Bronchial epithelial cell (primary cell): ENCODE measurements at places on chromosomes 4 and X. TPM values are rescaled to one million over a fixed set of nuclear protein-coding genes. Genes with fewer than 3 reads are reported as not detected.

The LIMCH1 gene
- total RNA-seq: 5.2 and 6.8 TPM in 2 replicates

DNA sequence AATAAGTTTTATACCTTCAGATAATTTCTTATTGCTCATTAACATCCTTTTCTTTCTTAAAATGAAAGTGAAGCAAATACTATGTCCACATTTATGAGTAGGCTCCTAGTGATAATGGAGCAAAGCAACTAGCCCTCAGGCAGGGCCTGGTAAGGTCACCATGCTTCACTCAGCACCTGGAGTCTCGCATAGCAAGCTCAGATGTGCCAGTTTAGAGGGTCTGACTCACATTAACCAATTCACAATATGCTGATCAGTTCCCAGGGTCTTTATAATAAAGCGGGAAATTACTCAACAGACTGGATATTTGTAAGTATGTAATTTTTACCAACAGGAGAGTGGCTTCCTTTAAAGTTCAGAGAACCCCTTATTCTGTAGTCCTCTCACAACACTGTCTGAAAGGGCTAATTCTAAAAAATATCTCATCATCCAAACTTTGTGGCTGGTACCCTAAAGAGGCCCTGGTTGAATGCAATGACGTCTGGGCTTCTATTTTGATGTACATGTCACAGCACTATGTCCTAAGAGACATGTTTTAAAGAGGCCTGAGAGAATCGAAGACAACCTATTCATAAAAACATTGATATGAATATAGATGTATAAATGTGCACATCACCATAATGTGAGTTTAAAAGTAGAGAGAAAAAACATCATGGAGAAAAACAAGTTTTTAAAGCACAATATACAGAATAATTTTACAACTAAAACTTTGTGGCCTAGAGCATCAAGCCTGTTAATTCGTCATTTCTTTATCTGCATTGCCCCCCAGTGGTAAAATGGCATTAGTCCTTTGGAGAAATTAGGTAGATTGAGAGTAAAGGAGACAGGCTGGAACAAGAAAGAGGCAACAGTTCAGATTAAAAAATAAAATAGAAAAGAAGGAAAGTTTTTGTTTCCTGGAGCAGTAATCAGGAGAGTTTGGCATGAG is 44.3 kb downstream of the IL21 start:
- DNase-seq: peak; percentile 52

DNA sequence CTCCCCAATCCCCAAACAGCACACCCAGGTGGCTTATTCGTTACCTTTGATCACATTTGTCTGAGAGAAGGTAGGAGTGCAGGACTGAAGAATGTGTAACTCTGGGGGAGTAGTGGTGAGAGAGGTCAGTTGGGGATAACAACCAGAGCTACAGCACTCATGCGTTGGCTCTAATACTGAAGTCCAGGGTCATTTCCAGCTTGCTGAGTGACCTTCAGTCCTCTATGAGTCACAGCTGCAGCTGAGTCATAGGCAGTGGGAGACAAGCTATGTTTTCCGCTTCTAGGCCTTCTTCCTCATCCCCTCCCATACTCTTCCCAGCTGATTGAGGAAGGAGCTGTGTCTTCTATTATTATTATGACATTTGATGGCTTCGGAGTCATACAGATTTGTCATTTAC is 31.6 kb upstream of the CT47C1 start:
- DNase-seq: peak; percentile 54

GRCh38 chr4:7708981-7709380 is 230.7 kb downstream of the AFAP1 start:
- DNase-seq: no peak

The FHIP1A gene
- total RNA-seq: 20.8 and 25.2 TPM in 2 replicates

GRCh38 chr4:99824070-99824599 is 7.5 kb downstream of the DAPP1 start:
- no peak for DNase-seq

- no peak for DNase-seq
Observed at GRCh38 chr4:73762409-73762808, 22.0 kb downstream of the CXCL8 start.

- peak; percentile 58 for DNase-seq
Observed at GRCh38 chr4:71609167-71609566, 174.7 kb downstream of the GC start.

DNA sequence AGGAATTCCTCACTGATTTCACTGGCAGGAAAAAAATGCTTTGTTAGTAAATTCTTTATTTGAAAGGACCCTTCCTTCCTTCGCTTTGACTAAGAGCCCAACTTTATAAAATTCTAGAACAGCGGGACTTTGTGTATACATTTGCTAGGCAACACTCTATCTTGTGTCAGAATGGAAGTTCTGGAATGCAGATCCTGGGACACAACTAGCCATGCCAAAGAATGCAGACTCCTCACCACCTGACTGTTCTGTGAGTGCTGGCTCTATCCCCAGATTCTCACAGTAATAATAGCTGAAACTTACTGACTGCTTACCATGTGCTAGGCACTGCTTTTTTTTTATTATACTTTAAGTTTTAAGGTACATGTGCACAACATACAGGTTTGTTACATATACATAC is 73.3 kb upstream of the ZDHHC15 start:
- no peak for DNase-seq

The AMER1 gene
- total RNA-seq: 1.5 and 1.6 TPM in 2 replicates

GRCh38 chrX:153626025-153626633 is 20.9 kb upstream of the DUSP9 start:
- no peak for DNase-seq

GRCh38 chrX:16910376-16910775 is 36.1 kb upstream of the REPS2 start:
- no peak for DNase-seq

GRCh38 chr4:162163892-162164759 is at the start of gene FSTL5:
FSTL5 (minus strand) TSS chr4:162164000; CDS start chr4:162111396, 52,604 bp downstream.
- DNase-seq: peak; percentile 60

DNA sequence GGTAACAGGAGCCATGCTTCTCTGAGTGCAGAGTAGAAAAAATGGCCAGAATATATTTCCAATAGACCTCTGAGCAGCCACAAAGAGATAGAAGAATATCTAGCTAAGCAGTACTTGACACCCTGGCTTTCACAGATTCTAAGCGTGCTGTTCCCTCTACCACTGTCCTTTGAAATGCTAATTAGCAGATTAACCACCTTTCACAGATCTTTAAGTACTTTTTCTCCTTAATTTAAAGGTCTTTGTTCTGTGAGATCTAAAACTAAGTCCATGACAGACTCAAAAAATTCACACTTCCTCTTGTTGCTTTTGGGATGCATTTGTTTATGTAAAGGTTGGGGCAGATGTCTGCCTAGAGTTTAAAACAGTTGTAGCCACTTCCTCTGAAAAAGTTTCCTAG is 28.3 kb upstream of the MAGEC2 start:
- DNase-seq: no peak

- peak; percentile 43 for DNase-seq
Observed at GRCh38 chr4:121192480-121192879, 28.4 kb upstream of the TNIP3 start.

GRCh38 chr4:186068581-186069348 is at the start of gene TLR3:
TLR3 (plus strand) TSS chr4:186069156; CDS start chr4:186076620, 7,464 bp downstream.
- peak; percentile 38 for DNase-seq

The TEX13D gene
- total RNA-seq: not detected in 2 replicates

The PALLD gene
- total RNA-seq: 69.2 and 92.7 TPM in 2 replicates

The IL9R gene
- total RNA-seq: 0.13 TPM in 1 of 2 replicates, not detected in the other

DNA sequence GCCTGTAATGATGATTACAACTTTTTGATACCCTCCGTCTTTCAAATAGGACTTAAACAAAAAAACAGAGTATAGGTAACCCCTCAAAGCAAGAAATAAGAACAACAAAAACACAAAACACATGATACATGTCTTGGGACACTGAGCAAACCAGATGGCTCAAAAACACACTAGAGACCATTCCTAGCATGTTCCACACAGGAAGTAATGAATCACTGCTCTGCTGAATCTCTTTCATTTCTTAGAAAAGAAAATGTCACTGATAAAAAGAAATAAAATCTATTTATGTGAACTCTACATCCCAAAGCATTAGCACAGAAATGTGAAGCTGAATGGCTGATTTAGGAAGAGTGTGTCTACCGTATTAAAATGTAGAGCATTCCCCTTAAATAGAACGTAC is 134.5 kb upstream of the IL15 start:
- DNase-seq: peak; percentile 48

DNA sequence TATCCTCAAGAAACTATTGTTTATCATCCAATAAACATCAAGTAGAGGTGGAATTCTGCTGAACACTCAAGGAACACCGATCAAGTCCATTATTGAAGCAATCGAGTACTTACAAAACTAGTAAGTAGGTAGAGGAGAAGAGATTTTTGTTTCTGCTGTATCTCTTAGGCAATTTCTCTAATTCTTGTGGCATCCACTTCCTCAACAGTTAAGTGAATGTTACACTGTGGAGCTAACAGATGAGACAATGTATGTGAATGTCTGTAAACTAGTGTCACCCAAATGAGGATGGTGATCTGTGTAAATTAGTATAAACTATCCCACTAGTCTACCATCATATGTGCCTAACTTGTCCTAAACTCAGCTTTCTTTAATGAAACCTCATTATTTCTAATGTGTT is 261.6 kb downstream of the ARHGAP24 start:
- no peak for DNase-seq

The EREG gene
- total RNA-seq: 30.7 and 31.1 TPM in 2 replicates

- peak; percentile 83 for DNase-seq
Observed at GRCh38 chr4:154528869-154529268, 21.3 kb downstream of the PLRG1 start.

DNA sequence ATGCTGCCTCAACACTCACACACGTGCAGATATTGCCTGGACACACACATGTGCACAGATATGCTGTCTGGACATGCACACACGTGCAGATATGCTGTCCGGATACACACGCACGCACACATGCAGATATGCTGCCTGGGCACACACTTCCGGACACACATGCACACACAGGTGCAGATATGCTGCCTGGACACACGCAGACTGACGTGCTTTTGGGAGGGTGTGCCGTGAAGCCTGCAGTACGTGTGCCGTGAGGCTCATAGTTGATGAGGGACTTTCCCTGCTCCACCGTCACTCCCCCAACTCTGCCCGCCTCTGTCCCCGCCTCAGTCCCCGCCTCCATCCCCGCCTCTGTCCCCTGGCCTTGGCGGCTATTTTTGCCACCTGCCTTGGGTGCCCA is 14.7 kb downstream of the FGFRL1 start:
- peak; percentile 65 for DNase-seq

DNA sequence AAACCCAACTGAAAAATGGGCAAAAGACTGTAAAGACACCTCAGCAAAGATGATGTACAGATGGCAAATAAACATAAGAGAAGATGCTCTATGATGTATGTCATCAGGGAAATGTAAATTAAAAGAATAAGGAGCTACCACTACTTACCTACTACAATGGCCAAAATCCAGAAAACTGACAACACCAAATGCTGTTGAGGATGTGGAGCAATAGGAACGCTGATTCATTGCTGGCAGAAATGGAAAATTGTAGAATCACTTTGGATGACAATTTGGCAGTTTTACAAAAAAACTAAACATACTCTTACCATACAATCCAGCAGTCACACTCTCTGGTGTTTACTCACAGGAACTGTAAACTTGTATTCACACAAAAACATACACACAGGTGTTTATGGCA is 222.3 kb upstream of the LDB2 start:
- no peak for DNase-seq

- peak; percentile 6 for DNase-seq
Observed at GRCh38 chr4:171118091-171118490, 695.1 kb upstream of the GALNTL6 start.

The PCYT1B gene
- under 0.01 and 0.13 TPM in 2 replicates for total RNA-seq

DNA sequence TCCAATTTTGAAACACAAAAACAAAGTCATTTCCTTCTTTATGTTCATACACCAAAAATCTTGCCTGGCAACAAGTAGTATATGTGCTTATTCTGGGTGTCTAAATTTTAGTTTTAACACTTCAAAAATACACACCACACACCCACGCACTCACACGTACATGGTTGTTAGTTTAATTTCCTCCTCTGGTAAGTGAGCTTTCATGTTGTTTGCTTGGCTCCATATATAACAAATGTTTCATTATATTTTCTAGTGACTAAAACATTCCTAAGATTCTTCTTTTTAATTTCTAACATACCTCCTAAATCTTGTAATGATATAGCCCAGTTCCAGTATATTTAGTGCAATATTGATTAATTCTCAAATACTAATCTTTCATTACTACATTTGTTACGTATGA is 80.9 kb downstream of the PRDM5 start:
- no peak for DNase-seq

DNA sequence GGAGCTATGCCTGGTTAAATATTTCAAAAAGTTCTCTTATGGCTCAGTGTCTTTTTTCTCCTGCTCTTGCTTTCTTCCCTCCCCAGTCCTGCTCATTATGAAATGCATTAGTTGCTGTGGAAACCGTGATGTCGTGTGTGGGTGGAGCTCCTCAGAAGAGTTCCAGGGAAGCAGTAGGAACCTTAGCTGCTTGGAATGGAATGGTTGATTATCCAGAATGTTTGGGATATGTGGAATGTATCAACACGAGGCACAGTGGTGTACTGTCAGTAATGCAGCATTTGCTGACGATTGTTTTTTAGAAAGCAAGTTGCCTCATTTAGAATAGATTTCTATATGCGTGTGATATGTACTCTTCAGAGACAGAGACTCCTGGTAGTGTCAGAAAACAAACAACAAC is 333.2 kb downstream of the ARHGAP10 start:
- DNase-seq: peak; percentile 29

DNA sequence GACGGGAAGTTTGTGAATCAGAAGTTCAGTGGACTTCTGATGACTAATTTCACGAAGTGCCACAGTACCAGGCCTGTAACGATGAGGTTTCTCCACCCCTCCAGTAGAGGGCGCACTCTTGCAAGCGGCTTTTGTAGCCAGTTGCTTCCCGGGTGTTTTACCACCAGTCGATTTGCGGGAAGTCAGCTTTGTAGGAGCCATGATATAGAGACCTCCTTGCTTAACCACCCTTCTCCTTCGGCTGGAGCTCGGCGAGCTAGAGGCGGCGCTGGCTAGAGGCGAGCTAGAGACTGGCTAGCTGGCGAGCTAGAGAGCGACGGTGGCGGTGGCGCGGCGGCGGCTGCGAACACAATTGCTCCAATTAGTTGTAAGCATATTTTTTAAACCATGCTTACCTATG is 72.0 kb downstream of the IL1RAPL1 start:
- DNase-seq: no peak

DNA sequence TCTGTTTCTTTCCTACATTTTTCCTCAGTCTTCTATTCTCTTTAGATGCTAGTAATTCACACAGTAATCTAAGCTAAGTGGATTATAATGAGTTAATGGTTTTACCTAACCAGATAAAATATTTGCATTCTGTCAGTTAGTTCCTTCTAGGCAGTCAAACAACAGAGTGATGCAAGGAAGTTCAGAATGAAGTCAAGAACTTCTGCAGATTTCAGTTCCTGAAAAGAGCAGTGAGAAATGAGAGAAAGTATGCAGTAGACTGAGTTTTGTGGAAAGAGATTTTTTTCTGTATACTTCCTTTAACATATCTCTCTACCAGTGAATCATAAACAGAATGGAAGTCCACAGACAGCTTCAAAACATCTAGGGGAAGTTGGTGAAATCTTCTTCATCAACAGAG is 774.0 kb upstream of the POU3F4 start:
- DNase-seq: no peak

The CSAG3 gene
- total RNA-seq: not detected in 2 replicates

GRCh38 chr4:15575966-15576365 is 79.2 kb downstream of the FBXL5 start:
- DNase-seq: no peak

GRCh38 chrX:85378461-85378860 is 1.0 kb downstream of the POF1B start:
- DNase-seq: no peak

The MAGED4 gene
- total RNA-seq: 0.26 TPM in 1 of 2 replicates, not detected in the other

The CASP6 gene
- 27.7 and 54.0 TPM in 2 replicates for total RNA-seq
